Astrocyte of the hippocampus (primary cell): ENCODE measurements at places on chromosomes 11 and 22.

GRCh38 chr11:44483919-44484610 lies 81.4 kb upstream of the CD82 start:
- peak; percentile 28 for DNase-seq

- no peak for DNase-seq
Observed at GRCh38 chr11:78208257-78209165, 19.8 kb downstream of the USP35 start.

GRCh38 chr11:12052676-12053605 lies 44.5 kb upstream of the DKK3 start:
- DNase-seq, result peak; percentile 74

GRCh38 chr11:43242401-43242800 lies 69.4 kb upstream of the API5 start:
- DNase-seq, result no peak

GRCh38 chr11:126400479-126400878 lies 45.0 kb downstream of the ST3GAL4 start:
- DNase-seq, result no peak

- DNase-seq, result peak; percentile 17
Observed at GRCh38 chr11:92122561-92122960, 102.1 kb upstream of the FAT3 start.

GRCh38 chr11:6654281-6655019 lies 1.2 kb downstream of the DCHS1 start:
- peak; percentile 20 for DNase-seq

GRCh38 chr22:24803064-24803542 lies 2.9 kb upstream of the SGSM1 start:
- peak; percentile 47 for DNase-seq

DNA sequence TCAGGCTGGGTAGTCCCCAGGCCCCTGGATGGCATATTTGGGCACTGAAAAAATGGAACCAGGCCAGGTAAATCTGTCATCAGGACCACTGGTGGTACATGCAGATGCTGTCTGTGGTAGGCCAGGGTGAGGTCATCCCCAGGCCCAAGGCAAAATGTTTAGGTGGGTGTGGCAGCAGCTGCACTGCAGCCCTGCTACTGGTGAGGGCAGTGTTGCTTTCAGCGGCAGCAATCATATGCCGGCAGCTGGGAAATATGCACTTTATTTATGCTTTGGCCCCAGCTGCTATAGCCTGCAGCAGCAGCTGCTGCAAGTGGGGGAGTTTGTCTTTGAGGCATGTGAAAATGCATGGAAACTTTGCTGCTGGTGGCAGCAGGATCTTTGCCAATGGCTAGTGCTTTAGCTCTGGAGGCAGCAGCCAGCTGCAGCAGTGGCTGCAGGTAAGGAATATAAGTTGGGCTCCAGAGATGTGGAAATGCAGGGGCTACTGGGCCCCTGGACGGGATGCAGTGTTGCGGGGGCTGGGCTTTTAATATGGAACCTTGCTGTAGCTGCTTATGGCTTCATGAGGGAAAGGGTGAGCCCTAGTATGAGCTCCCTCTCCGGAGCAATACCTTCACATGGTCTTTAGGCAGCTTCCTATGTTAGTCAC lies 365.7 kb upstream of the CADM1 start:
- peak; percentile 58 for DNase-seq

GRCh38 chr11:95330302-95330701 lies 99.3 kb upstream of the SESN3 start:
- DNase-seq, result no peak

DNA sequence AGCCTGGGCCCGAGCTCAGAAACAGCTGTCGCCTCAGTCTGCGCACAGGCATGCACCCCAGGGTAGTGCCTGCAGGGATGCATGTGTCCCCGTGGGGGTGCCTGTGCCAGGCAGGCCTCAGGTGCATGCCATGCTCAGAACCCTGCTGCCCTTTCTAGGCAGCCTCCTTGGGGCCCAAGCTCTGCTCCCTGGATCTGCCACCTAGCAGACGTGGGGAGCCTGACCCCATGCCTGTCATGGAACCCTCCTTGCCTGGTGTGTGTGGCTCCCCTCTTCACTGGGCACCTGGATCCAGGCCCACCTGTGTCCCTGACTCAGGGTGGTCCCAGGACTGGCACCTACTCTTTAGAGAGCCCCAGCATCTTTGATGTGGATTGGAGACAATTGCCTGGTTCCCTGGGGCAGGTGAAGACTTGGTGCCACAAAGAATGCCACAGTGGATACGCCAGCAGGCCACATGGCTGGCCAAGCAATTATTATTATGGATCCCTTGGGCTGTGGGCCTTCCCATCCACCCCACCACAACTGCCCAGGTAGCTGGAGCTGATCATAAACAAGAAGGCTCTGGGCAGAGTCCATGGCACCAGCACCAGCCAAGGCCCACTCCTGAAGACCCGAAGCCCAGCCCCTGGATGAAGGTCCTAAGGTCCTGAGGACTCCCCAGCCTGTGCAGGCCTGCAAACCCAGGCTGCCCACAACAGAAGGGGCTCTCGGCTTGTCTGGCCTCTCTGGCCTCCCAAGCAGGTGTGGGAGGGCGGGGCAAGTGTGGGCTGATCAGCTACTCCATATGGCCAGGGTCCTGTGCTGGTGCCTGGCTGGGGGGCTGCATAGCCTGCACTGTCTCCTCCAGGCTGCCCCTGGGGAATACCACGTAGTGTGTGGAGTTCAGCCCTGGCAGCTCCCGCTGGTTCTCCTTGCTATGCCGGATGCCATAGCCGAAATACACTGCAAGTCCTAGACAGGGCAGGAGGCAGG lies 3.8 kb downstream of the SLC7A4 start:
- no peak for DNase-seq

- DNase-seq, result peak; percentile 86
Observed at GRCh38 chr11:43327987-43328386, 16.2 kb downstream of the API5 start.

- DNase-seq, result peak; percentile 77
Observed at GRCh38 chr11:63813563-63814382, 517 bp downstream of the SPINDOC start.

GRCh38 chr11:1382831-1383607 lies 6.7 kb upstream of the BRSK2 start:
- DNase-seq, result peak; percentile 74

GRCh38 chr11:82718307-82718706 lies 15.4 kb downstream of the FAM181B start:
- peak; percentile 71 for DNase-seq

DNA sequence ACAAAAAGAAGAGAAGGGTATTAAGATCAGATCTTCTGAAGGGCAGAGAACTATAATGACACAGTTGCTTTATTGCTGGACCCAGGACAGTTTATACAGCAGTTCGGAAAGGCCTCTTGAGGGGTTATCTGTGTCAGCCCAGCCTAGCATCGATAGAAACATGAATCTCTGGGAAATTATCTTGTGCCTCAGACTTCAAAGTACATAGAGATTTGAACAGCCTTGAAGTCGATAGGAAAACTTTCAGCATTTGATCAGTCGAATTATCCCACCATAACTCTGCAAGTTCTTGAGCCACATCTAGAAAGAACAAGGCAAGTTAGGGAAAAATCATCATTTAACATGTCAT lies 2.5 kb upstream of the LMO2 start:
- no peak for DNase-seq

DNA sequence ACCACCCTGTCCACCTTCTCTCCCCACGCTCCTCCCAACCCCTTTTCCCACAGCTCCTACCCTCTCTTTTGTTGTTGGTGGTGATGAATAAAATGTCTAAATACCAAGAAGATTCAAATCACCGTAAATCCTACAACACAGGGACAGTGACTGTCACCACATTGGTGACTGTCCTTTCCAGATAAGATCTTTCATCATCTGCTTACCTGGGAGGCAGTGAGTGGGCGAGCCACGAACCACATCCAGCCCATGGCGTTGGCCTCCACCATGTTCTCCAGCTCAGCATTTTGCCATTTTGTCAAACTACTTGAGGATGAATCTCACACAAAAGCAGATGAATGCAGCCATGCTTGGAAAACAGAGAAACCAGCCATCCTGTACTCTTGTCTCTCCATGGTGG lies 6.7 kb upstream of the CYTH4 start:
- DNase-seq, result no peak

DNA sequence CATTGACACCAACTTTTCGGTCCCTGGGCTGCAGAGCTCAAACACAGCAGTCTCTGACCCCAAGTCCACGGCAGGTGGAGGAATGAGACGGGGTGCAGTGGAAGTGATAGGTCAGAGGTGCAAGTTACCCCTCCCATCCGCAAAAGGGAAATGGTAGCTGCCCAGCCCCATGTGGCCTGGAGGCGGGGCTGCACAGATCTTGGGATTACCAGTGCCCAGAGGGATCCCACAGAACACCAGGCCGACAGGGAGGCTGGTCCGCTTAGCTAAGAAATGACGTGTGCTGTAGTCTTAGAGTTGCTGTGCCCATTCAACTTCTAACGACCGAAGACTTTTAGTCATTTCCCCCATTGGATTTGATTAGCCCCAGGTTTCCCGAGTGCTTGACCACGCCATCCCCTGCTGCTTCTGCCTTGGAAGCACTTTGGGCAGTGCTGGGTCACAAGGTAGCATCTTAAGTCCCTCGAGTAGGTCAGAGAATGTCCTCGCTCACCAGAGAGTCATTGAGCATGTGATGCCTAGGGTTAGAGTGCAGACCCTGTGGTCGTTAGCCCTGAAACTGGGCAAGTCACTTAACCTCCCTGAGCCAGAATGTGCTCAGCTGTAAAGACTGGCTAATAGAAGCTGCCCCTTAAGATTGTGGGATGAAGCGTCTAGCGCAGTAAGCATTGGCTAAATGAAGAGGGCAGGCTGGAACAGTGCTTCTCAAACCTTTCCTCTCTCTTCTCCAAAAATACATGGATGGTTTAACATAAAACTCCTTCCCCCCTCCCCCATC lies 4.2 kb downstream of the PTGDR2 start:
- DNase-seq, result no peak

DNA sequence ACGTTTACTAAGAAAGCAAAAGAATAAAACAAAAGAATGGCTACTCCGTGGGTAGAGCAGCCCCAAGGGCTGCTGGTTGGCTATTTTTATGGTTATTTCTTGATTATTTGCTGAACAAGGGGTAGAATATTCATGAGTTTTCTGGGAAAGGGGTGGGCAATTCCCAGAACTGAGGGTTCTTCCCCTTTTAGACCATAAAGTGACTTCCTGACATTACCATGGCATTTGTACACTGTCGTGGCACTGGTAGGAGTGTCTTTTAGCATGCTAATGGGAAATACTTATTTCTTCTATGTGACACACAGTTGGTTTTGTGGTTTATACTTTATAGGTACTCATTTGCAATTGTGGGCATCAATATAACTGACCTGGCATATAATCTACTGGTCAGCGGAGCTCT lies 56.3 kb downstream of the SLN start:
- DNase-seq, result no peak

DNA sequence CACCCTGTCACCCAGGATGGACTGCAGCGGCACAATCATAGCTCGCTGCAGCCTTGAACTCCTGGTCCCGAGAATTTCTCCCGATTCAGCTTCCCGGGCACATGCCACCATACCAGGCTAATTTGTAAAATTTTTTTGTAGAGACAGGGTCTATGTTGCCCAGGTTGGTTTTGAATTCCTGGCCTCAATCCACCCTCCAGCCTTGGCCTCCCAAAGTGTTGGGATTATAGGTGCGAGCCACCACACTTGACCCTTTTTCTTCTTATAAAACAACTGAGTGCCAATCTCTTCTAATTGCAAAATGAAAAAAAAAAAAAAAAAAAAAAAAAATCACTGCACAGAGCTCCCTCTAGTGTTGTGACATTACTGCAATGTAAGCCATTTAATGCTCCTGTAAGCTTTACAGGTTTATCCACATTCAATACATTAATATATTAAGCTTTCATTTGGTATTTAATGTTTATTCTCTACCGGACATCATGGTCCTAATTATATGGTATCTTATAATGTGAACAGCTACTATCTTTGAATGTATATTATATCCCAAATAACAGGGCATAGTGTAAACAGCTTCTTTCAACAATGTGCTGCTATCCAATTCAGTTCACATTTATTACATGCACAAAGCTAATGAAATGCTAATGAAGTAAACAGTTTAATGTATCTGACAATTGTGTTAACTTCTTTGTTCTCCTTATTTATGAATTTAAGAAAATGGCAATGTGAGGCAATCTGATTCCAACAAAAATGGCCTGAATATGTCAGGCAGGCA lies 44.6 kb downstream of the COPB1 start:
- DNase-seq, result peak; percentile 43

DNA sequence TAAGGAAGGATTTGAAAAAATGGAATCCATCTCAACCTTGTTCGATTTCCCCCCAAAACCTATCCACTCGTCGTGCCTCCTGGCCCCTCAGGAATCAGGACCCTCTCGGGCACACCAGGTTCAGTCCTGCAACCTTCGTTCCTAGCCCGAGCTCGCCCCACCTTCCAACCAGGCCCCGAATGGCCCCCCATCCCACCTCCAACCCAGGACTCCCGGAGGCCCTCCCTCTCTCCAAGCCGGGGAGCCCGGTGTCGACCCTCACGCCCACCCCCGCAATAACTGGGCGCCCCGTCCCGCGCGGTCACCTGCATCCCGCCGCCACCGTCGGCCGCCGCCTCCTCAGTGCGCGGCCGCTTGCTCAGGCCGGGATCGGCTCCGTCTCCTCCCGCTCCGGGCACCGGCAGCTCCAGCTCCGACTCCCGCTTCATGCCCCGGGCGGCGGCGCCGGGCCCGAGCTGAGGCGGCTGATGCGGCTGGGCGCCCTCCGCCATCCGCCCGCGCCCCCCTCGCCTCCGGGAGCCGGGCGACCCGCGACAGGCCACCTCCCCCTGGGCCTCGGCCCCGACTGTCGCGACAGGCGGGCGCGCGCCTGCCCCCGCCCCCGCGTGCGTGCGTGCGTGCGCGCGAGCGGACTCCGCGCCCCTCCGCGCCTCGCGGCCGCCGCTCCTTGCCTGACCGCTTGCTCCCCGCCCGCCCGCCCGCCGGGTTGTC lies 534 bp downstream of the RBFOX2 start:
- peak; percentile 86 for DNase-seq

- no peak for DNase-seq
Observed at GRCh38 chr11:131499199-131499598, 128.8 kb downstream of the NTM start.

GRCh38 chr22:31313366-31314147 lies 21.3 kb upstream of the PIK3IP1 start:
- peak; percentile 90 for DNase-seq

- no peak for DNase-seq
Observed at GRCh38 chr22:48779661-48780596, 1047.7 kb downstream of the BRD1 start.

DNA sequence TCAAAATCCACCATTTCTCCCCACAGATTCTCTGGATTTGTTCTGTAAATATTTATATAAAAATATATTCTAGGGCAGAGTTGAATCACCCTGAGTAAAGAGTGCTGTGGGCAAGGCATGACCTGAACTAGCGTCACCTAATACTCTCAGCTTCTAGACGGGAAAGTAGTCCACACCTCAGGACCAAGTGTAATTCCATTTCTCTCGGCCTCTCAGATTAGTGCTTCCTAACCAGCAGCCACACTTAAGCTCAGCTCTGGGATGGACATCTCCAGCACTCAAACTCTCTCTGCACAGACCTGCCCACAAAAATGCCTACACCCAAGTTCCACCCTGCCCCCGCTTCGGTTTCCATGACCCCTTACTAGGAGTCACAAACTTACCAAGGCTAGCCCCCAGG lies 5.3 kb downstream of the SPTBN2 start:
- no peak for DNase-seq
